ENCODE measurements at places on chromosomes 1 and 21. TPM values are rescaled to one million over a fixed set of nuclear protein-coding genes. Genes with fewer than 3 reads are reported as not detected.

- no peak for DNase-seq
Measured at GRCh38 chr1:245645406-245645805, 490.6 kb downstream of the KIF26B start.

DNA sequence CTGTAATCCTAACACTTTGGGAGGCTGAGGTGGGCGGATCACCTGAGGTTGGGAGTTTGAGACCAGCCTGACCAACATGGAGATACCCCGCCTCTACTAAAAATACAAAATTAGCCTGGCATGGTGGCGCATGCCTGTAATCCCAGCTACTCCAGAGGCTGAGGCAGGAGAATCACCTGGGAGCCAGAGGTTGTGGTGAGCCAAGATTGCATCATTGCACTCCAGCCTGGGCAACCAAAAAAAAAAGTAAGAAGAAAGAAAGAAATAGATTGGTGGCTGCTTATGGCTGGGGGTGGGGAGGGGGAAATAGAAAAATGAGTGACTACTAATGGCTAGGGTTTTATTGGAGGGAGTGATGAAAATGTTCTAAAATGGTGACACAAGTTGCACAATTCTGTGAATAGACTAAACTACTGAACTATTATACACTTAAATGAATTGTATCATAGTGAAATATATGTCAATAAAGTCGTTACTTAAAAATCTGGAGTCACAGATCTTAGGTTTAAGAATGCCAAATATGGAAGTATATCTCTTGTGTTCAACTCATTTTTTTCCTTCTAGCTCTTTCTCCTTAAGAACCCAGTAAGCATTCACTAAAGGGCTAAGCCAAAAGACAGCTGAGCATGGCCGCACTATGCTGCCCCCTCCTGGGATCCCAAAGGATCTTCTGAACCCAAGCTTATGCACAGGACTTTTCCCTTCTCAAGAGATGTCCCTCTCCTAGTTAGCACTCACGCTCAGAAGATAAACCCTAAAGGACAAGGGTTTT, 3.2 kb upstream of the NPL start:
- DNase-seq, result peak; percentile 75

DNA sequence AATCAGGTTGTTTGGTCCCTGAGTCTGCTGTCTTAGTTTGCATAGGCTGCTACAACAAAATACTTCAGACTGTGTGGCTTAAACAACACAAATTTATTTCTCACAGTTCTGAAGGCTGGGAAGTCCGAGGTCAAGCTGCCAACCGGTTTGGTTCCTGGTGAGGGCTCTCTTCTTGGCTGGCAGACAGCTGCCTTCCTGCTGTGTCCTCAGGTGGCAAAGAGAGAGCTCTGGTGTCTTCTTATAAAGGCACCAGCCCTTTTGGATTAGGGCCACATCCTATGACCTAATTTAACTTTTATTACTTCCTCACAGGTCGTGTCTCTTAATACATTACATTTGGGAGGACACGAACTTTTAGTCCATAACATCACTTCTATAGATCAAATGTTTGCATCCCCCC, 89.6 kb upstream of the CD34 start:
- DNase-seq, result no peak

TAS1R1 gene
- polyA plus RNA-seq, result 0.27 TPM

- no peak for DNase-seq
Measured at GRCh38 chr1:1284221-1285101, 4.2 kb downstream of the SCNN1D start.

DNA sequence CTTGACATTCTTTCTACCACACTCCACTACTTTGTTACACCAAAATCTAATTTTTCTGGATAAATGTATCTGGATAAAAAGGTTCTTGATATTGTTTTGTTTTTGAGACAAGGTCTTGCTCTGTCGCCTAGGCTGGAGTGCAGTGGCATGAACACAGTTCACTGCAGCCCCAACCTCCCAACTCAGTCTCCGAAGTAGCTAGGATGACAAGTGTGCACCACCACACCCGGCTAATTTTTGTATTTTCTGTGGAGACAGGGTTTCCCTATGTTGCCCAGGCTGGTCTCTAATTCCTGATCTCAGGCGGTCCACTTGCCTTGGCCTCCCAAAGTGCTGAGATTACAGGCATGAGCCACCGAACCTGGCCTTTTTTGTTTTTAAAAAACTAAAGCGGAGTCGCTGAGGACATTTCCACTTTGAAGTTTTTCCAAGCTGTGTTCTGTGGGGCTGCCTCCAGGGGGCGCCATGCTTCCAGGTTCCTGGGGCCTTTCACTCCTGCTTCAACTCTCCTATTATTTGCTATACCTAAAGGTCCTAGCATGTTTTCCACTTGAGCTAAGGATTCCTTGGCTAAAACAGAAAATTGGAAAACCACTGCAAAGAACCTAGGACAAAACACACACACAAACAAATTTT, 14.1 kb upstream of the NCMAP start:
- DNase-seq, result no peak

GIPC2 gene
- polyA plus RNA-seq, result 14.8 TPM

AADACL3 gene
- not detected for polyA plus RNA-seq

- DNase-seq, result no peak
Measured at GRCh38 chr1:28129150-28129549, 40.7 kb upstream of the EYA3 start.

GRCh38 chr1:157975228-157975950, 18.1 kb upstream of the KIRREL1 start:
- no peak for DNase-seq

- DNase-seq, result no peak
Measured at GRCh38 chr1:154736841-154737240, 128.9 kb upstream of the ADAR start.

GRCh38 chr1:107529511-107530149, 388.8 kb downstream of the NTNG1 start:
- peak; percentile 12 for DNase-seq

GRCh38 chr1:148388260-148389026, 94.7 kb downstream of the PPIAL4G start:
- DNase-seq, result peak; percentile 94

DNA sequence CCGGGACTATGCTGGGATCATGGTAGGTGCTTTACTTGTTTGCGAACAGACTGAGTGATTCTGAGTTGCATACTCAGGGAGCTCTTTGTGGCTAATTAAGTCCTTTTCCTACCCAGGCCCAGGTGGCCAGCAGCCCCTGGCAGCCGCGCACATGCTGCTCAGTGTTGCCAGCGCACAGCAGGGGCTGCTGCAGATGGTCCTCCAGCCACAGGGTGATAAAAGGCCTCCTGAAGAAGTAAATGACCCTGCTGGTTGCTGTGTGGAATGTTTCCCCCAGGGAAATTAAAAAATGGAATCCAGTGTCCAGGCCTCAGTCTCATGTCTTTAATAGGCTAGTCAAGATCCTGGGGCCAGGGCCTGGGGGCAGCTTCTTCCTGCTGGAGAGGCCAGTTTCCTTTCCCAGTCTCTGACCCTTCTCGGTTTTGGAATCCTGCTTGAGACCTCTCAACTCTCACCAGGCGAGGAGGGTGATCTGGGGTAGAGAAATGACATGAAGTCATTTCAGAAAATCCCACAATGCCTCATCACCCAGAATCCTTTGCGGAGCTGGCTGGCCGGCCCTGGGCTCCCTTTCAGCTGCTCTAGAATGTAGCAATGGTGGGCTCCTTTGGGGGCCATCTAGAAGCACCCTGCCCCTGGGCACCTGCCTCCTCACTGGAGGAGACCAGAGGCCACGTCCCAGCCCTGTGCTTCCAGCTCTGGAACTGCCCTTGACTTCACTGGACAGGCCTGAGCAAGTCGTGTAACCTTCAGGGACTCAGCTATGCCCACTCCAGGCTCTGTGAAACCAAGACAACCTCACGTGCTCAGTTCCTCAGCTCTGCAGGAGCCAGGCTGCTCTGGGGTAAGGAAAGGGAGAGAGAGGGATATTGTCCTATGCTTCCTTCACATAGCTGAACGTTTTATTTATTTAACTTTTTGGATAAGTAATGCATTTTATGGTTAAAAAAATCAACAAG, 131.4 kb downstream of the MRPS6 start:
- DNase-seq, result no peak

CLIC4 gene
- 27.5 TPM for polyA plus RNA-seq

DNA sequence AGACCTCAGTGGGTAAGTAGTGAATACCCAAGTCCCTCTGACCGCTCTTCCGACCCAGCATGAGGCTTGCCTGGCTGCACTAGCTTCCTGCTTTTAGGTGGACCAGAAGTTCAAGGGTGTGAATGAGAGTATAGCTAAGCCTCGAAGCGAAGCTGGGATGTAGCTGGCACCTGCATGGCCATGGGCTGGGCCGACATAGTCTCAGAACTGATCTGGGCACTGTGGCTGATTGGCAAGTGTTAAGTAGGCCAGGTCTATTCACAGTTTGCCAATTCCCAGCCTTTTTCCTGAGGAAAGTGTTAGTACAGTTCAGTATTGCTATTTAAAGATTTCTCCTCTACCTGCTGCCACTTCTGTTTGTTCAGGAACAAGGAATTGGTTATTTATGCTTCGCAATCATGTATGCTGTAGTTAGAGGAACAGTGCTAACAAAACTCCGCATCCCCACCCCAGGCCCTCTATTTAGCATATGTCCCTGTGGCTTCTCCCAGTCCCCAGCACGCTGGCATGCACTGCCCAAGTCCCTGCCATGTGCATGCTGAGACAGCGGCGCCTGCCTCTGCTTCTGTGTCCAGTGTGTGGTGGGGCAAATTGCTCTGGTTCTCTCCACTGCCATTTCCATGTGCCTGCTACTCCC, 16.3 kb downstream of the SPATA46 start:
- DNase-seq, result no peak

GRCh38 chr1:159790237-159790917, 9.6 kb downstream of the DUSP23 start:
- DNase-seq, result no peak

DNA sequence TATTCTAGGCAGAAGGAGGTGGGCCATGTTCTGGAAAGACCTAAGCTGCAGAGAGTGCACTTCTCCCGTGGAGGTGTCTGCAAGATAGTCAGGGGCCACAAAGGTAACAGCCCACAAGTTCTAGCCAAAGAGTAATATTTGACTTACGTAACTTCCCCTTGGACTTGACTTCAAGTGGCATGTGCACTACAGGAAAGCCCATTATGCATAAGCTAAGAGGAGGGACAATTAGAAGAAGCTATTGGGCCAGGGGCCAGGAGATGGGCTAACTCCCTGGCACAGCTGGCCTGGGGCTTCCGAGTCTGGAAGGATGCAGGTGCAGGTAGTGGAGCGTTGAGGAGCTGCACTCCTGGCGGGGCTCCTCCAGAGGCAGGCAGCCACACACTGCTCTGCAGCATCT, 58.3 kb downstream of the ERG start:
- DNase-seq, result no peak

GRCh38 chr1:239805851-239806772, 285.6 kb upstream of the FMN2 start:
- no peak for DNase-seq

DNA sequence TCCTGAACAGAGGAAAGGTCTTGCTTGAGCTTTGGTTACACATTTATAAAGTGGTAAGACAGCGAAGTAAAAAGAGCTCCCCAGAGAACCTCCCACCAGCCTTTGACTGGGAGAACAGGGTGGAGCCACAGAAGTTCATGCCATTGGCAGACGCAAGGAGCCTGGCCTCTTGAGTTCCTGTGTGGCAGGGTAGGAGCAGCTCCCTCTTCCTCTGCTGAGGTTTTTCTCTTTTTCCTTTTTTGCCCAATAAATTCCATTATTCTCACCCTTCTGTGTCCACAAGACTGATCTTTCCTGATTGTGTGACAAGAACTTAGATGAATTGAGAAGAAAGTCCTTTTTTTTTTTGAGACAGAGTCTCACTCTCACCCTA, 4.3 kb downstream of the THEM4 start:
- DNase-seq, result peak; percentile 22

GRCh38 chr1:109383854-109384253, 13.9 kb downstream of the SORT1 start:
- no peak for DNase-seq

WNT2B gene
- polyA plus RNA-seq, result 1.9 TPM

RAP1GAP gene
- 250 TPM for polyA plus RNA-seq

DNA sequence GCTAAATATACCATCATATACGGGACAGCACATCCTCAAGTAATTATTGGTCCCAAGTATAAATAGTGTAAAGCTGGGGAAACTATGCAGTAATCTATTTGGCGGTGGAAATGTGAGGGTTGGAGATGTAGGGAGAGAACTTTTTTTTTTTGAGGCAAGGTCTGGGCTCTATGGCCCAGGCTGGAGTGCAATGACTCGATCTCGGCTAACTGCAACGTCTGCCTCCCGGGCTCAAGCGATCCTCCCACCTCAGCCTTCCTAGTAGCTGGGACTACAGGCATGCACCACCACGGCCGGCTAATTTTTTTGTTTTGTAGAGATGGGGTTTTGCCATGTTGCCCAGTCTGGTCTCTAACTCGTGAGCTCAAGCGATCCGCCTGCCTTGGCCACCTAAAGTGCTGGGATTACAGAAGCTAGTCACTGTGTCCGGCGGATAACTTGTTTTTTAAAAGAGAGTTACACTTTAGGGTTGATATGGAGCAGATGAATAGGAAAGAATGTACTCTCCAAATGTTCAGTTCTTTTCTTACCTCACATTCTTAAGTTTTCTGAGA, 1.9 kb downstream of the IFT25 start:
- no peak for DNase-seq

DNA sequence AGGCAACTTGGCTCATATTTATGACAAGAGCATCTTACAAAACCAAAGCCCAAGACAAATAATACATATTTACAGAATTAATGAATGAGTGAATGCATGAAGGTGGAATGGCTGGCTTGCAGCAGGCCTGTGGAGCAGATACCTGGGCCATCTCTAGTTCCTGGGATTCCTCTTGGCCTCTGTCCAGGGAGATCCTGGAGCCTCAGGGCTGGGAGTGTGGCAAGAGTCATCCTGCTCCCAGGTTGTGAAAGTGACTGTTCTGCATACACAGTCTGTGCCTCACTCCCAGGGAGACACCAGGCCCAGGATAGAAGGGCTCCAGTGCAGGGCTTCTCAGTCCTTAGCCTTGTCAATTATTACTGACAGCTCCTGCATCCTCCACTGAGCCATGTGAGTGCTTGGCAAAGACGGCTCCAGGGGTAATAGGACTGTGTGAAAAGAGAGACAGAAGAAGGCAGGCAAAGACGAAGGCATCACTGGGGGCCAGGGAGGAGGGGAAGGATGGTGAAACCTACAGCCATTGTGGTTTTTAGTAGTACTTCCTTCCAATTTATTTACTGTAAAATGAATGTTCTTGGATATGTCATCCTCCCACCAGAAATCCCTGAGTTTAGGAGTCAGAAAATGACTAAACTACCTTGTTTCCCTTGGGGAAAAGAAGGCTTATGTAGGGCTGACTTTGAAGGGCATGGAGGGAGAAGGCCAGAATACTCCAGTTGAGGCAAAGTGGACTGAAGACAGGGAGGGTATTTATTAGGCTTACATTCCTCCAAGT, 14.3 kb upstream of the KPRP start:
- DNase-seq, result no peak

- DNase-seq, result peak; percentile 25
Measured at GRCh38 chr1:56584910-56585528, 5.7 kb upstream of the PLPP3 start.

FBXO2 gene
- 86.6 TPM for polyA plus RNA-seq

All from adrenal gland (tissue), 19 donors.